ENCODE measurements at places on chromosomes 5 and 9. TPM values are rescaled to one million over a fixed set of nuclear protein-coding genes. Genes with fewer than 3 reads are reported as not detected.

The SH3GL2 gene
- 0.04 TPM for polyA plus RNA-seq

The TUSC1 gene
- 2.6 TPM for polyA plus RNA-seq

The RIC1 gene
- 4.3 TPM for polyA plus RNA-seq

The CAAP1 gene
- 6.7 TPM for polyA plus RNA-seq

The FOXD1 gene
- 0.31 TPM for polyA plus RNA-seq
